Putamen (tissue), 1 donor: ENCODE measurements at places on chromosomes 7 and 10.

DNA sequence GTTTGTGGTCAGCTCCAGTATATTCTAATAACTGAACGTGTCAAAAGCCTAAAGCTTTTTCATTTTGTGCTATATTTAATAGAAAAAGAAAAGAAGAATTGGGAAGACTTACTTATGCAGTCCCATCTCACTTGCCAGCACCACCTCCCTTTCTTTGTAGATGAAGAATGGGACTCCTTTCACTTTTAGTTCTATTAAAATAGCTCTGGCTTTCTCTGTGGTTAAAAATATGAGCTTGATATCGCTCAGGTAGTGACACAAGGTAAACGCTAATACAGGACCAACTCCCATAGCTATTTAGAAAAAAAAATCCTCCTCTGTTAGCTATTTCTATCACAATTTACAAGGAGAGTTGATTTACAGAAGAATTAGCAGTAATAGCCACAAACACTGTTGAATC, 176.8 kb downstream of the PDE1C start:
- no peak for DNase-seq

GRCh38 chr10:20369863-20370736, 527.0 kb downstream of the NEBL start:
- no peak for DNase-seq

- DNase-seq: no peak
Measured at GRCh38 chr7:90383861-90384260, 19.4 kb upstream of the CLDN12 start.

GRCh38 chr10:45427262-45427969, 53.4 kb downstream of the ALOX5 start:
- DNase-seq: no peak

DNA sequence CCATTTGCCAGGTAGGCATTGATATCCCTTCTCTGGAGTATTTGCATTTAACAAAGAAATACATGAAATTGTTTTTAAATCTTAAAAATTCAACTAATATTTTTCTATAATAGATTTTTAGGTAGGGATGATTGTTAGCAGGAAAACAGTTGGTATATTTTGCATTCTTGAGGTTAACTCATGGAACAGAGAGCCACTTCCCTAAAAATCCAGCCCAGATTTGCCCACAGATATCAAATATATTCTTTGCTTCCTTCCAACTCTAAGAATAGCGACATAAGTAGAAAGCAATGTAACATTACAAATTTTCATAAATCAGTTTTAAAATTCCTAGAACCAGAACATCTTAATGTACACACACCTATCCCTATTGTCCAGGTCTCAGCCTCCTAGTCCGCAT, 45.0 kb upstream of the ANLN start:
- DNase-seq: no peak
